ENCODE measurements at places on chromosomes 4 and X. TPM values are rescaled to one million over a fixed set of nuclear protein-coding genes. Genes with fewer than 3 reads are reported as not detected.
A peak's percentile ranks its signal among the peaks of the same experiment; 100 is the strongest.

- H3K36me3 ChIP-seq: peaks cover 22% of the 10 kb centered on the region
- H3K4me3 ChIP-seq: no peak overlapping the region
- H3K4me1 ChIP-seq: no peaks in the 10 kb centered on the region
- H3K27me3 ChIP-seq: no peaks in the 10 kb centered on the region
Observed at GRCh38 chr4:186161138-186161537, 30.2 kb upstream of the CYP4V2 start.

- H3K36me3 ChIP-seq: no peaks in the 10 kb centered on the region
- H3K27ac ChIP-seq: no peak overlapping the region
- no peaks in the 10 kb centered on the region for H3K4me1 ChIP-seq
- no peaks in the 10 kb centered on the region for H3K27me3 ChIP-seq
- DNase-seq: no peak
Observed at GRCh38 chr4:27635936-27636913, 775.6 kb downstream of the STIM2 start.

The CXCL1 gene
- 35.4 TPM for total RNA-seq

GRCh38 chrX:132181364-132181763 is 37.9 kb downstream of the RAP2C start:
- peaks cover 3% of the 10 kb centered on the region for H3K27me3 ChIP-seq
- H3K27ac ChIP-seq: no peak overlapping the region
- H3K36me3 ChIP-seq: no peaks in the 10 kb centered on the region

DNA sequence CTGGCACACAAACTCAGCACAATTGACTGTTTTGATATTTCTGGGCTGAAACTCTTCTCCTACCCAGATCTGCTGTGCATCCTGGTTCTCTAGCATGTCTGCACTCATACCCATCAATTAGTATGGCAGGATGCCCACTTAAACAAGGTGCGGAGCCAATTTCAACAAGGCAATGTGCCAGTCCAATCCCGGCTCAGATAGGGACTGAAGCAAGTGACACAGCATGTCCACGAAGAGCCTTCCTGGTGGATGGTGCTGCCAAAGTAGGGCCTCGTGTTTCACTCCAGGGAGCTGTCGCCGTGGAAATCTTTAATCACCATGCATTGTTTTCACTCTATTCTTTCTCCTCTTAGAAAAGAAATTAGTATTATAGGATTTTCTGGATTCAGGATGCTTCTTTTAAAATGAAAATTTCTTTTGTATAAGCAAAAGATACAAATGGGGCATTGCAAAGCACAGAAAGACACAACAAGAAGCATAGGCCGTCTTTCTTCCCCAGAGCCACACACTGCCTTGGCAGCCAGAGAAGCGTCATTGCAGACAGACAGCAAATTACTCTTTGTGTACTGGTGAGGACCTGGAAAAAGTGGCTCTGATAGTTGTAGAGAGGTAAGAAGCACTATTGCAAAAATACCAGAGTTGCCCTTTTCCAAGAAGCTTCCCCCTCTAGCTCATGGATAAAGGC is 40.6 kb upstream of the LSM6 start:
- H3K27ac ChIP-seq: no peak overlapping the region
- H3K4me3 ChIP-seq: no peak overlapping the region

The IL15 gene
- 0.44 TPM for total RNA-seq

GRCh38 chrX:3263681-3264126 is 82.7 kb downstream of the MXRA5 start:
- no peaks in the 10 kb centered on the region for H3K27me3 ChIP-seq
- no peaks in the 10 kb centered on the region for H3K4me1 ChIP-seq

DNA sequence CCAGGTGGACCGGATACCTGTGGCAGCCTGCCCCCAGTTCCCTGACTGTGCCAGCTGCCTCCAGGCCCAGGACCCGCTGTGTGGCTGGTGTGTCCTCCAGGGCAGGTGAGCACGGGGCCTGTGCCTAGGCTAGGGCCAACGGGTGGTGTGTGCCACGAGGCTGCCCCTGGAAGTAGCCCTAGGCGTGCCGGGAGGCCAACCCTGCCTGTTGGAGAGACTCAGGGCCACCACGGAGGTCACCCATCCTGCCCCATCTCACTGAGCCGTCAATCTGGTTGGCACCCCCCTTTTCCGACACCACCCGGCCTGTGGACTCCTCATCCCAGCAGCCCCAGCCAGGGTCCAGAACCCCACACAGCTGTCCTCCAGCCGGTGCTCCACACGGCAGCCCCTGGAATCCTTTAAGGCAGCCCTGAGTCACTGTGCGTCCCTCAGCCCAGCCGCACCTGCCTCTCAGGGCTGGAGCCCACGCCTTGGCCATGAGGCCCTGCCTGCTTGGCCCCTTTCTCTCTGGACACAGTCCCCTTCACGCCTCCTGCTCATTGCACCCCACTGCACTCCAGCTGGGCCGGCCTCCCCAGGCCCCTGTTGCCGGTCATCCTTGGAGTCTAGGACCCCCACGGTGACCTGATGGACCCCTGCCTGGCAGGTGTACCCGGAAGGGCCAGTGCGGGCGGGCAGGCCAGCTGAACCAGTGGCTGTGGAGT is 5.3 kb downstream of the PLXNB3 start:
- DNase-seq: peak; percentile 8
- no peaks in the 10 kb centered on the region for H3K36me3 ChIP-seq
- no peak overlapping the region for H3K27ac ChIP-seq
- H3K4me3 ChIP-seq: no peak overlapping the region

The PNMA3 gene
- total RNA-seq: 0.16 TPM

The SCML2 gene
- 0.76 TPM for total RNA-seq

GRCh38 chr4:77930154-77930639 is 67.6 kb downstream of the MRPL1 start:
- H3K36me3 ChIP-seq: no peaks in the 10 kb centered on the region
- no peak overlapping the region for H3K4me3 ChIP-seq
- H3K4me1 ChIP-seq: peaks cover 12% of the 10 kb centered on the region
- no peak for DNase-seq
- H3K27ac ChIP-seq: no peak overlapping the region

- no peak overlapping the region for H3K4me3 ChIP-seq
- no peaks in the 10 kb centered on the region for H3K27me3 ChIP-seq
- no peak overlapping the region for H3K27ac ChIP-seq
- H3K4me1 ChIP-seq: no peaks in the 10 kb centered on the region
Observed at GRCh38 chr4:14404730-14405129, 597.6 kb upstream of the CPEB2 start.

The DRP2 gene
- 0.31 TPM for total RNA-seq

The FAM90A26 gene
- total RNA-seq: not detected

The TAF7L gene
- total RNA-seq: not detected

The GUCY1A1 gene
- 10.0 TPM for total RNA-seq

The CFAP47 gene
- total RNA-seq: 0.09 TPM

DNA sequence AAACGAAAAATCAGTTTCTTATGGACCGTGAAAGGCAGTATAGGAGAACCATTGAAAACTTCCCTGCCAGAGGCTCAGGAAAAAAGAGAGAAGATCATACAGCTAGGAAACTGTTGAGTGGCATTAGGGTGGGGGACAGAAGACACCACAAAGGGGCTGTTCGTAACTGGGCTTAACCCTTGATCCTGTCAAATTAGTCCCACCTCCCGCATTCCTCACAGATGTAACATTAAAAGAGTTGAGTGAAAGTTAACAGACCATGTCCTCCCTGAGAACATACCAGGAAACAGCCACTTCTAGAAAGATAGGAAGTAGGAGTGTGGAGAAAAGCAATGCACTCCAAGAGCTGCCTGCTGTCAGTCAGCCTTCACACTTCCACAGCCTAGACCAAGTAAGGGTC is 8.7 kb downstream of the SHROOM4 start:
- no peaks in the 10 kb centered on the region for H3K27me3 ChIP-seq
- H3K4me1 ChIP-seq: no peaks in the 10 kb centered on the region
- H3K4me3 ChIP-seq: no peak overlapping the region
- no peak overlapping the region for H3K27ac ChIP-seq

DNA sequence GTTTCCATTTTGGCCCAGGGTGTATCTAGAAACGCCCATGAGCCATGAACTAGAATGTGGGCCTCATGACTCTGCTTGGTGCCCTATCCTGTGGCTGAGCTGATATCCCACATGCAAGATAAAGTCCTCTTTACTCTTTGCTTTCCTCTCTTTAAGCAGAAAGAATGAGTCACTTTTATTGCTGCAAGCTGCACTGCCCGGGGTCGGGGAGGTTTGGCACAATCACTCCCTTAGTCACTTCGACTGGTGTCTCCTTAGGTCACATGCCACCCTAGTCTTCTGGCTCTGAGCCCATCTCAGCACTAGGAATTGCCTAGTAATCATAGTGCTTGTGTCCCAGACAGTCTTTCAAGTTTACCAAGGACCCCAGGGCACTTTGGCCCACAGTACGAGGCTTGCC is 75.1 kb upstream of the CXorf66 start:
- DNase-seq: no peak
- no peaks in the 10 kb centered on the region for H3K36me3 ChIP-seq
- no peaks in the 10 kb centered on the region for H3K4me1 ChIP-seq
- H3K27me3 ChIP-seq: no peaks in the 10 kb centered on the region
- H3K27ac ChIP-seq: no peak overlapping the region
- H3K4me3 ChIP-seq: no peak overlapping the region

DNA sequence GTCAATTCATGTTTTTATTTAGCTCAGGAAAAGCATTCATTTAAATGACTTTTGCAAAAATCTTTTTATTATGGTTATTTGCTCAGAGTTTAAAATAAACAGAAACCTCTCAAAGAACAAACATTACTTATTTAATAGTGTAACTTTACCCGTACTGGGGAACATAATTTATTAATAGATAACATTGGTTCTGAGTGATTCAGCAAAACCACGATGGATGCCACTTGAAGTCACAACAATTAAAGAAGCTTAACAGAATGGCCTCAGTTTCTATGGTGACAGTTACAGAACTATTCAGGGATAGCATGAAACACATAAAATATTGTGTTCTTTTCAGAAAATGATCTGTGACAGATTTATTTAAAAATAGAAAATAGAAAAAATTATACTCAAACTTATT is 368.7 kb downstream of the CCSER1 start:
- H3K4me1 ChIP-seq: peaks cover 3% of the 10 kb centered on the region
- no peak for DNase-seq
- H3K27me3 ChIP-seq: no peaks in the 10 kb centered on the region
- no peak overlapping the region for H3K27ac ChIP-seq
- no peak overlapping the region for H3K4me3 ChIP-seq
- no peaks in the 10 kb centered on the region for H3K36me3 ChIP-seq

The SNCA gene
- total RNA-seq: 0.35 TPM

The PASD1 gene
- total RNA-seq: not detected

DNA sequence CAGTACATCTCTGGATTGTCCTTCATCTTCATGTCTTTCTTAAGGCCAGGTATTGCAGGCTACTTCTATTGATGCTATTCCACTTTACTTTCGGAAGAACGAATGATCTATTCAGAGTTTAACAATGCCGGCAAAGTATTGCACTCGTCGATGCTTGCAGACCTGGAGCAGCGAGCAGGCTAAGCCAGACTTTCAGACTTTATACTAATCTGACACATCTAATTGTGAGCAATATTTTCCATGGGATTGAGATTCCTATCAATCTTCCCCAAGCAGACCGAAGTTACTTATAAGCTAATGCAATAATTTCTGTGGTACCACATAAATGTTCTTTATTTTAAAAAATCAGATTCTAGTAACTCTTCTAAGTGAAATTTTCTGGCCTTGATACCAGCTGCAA is 1.6 kb downstream of the EMCN start:
- H3K27me3 ChIP-seq: no peaks in the 10 kb centered on the region
- no peaks in the 10 kb centered on the region for H3K4me1 ChIP-seq
- H3K27ac ChIP-seq: no peak overlapping the region
- no peaks in the 10 kb centered on the region for H3K36me3 ChIP-seq

DNA sequence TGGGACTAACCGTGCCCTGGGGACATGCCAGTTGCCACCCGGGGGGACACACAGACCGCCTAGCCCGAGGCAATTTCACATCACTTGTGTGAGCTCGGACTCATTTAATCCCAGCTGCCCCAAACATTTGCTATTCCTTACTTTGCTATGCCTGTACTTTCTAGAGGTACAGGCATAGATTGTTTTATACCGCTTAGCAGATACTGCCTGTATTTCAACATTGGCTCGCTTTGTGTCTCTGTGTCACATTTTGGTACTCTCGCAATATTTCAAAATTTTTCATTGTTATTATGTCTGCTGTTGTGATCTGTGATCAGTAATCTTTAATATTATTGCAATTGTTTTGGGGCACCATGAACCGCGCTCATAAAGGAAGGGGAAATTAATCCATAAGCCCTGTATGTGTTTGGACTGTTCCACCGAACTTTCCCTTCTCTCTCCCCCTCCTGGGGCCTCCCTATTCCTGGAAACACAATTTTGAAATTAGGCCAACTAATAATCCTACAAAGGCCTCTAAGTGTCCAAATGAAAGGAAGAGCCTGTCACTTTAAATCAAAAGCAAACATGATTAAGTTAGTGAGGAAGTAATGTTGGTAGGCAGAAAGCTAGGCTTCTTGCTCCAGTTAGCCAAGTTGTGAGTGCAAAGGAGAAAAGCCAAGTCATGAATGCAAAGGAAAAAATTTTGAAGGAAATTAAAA is 568 bp upstream of the CASP6 start:
- peaks cover 6% of the 10 kb centered on the region for H3K4me1 ChIP-seq
- H3K36me3 ChIP-seq: no peaks in the 10 kb centered on the region
- H3K27me3 ChIP-seq: no peaks in the 10 kb centered on the region
- DNase-seq: no peak
- peak overlapping the region; percentile 59 for H3K4me3 ChIP-seq

DNA sequence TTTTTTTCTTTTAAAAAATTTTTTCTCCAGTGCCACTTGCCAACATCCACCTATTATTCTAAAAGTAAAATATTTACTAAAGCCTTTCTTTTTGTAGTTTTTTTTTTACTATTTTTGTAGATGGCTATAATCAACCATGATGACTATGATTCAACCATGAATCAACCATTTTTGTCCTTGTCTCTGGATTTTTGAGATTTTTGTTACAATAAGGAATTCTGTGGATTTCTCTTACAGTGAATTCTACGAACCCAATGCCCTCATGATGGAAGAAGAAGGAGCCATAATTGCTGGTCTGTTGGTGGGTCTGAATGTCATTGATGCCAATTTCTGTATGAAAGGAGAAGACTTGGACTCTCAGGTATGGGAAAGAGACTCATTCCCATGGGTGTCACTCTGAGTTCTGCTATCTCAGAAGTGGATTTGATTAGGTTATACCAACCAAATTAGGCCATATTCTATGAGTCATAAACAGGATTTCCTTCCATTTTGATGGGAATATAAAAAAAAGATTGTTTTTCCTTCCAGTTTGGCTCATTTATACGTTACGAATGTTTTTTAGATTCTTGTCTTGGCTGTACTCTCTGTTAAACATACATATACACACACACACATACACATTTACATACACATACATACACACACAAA is 46.7 kb downstream of the RUFY3 start:
- no peaks in the 10 kb centered on the region for H3K4me1 ChIP-seq
- H3K4me3 ChIP-seq: no peak overlapping the region
- DNase-seq: no peak

The HTN3 gene
- not detected for total RNA-seq

- no peaks in the 10 kb centered on the region for H3K36me3 ChIP-seq
- DNase-seq: no peak
- no peak overlapping the region for H3K27ac ChIP-seq
- no peak overlapping the region for H3K4me3 ChIP-seq
- H3K27me3 ChIP-seq: no peaks in the 10 kb centered on the region
- H3K4me1 ChIP-seq: no peaks in the 10 kb centered on the region
Observed at GRCh38 chr4:188372829-188373228, 233.6 kb downstream of the TRIML1 start.

The MUC7 gene
- total RNA-seq: not detected

- no peaks in the 10 kb centered on the region for H3K36me3 ChIP-seq
- H3K4me1 ChIP-seq: peaks cover 6% of the 10 kb centered on the region
- no peak for DNase-seq
- no peaks in the 10 kb centered on the region for H3K27me3 ChIP-seq
- H3K4me3 ChIP-seq: no peak overlapping the region
Observed at GRCh38 chr4:20512033-20512792, 188.0 kb upstream of the PACRGL start.

- H3K27ac ChIP-seq: no peak overlapping the region
- DNase-seq: no peak
- H3K4me3 ChIP-seq: no peak overlapping the region
- no peaks in the 10 kb centered on the region for H3K36me3 ChIP-seq
- H3K27me3 ChIP-seq: no peaks in the 10 kb centered on the region
- H3K4me1 ChIP-seq: no peaks in the 10 kb centered on the region
Observed at GRCh38 chr4:57093845-57094831, 16.0 kb downstream of the IGFBP7 start.
